Activated T-cell treated with anti-CD3 and anti-CD28 coated beads for 24 hours (primary cell): ENCODE measurements at places on chromosomes 6 and 20.

DNA sequence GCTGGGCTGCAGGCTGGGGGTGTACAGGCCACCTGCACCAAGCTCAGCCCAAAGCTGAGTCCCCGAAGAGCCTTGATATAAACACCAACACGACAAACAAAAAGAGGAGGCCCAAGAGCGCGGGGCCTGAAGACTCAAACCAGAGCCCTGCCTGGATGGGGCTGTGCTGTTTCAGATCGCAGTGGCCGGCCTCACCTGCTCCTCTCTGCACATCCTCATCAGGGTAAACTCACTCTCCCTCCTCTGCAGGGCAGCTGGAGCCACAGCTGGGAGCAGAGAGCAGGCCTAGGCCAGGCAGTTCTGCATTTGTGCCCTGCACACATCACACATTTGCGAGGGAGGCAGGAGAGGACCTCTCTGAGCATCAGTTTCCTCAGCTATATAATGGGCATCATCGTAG, 3.7 kb upstream of the RBM38 start:
- DNase-seq: no peak

DNA sequence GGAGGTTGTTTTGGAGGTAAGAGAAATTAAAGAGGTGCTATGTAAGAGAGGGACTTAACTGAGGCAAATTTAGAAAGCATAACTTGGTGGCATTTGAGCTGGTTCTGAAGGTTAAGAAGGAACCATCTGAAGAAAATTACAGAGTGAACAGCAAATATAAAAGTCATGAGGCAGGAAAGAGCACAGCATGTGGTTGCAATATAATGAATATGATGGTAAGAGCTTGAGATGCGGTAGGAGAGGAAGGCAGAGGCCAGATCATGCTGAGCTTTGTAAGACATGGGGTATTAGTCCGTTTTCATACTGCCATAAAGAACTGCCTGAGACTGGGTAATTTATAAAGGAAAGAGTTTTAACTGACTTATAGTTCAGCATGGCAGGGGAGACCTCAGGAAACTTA, 279.1 kb downstream of the UTRN start:
- no peak for DNase-seq

- DNase-seq: no peak
Observed at GRCh38 chr6:144036835-144037195, 28.8 kb upstream of the PLAGL1 start.

DNA sequence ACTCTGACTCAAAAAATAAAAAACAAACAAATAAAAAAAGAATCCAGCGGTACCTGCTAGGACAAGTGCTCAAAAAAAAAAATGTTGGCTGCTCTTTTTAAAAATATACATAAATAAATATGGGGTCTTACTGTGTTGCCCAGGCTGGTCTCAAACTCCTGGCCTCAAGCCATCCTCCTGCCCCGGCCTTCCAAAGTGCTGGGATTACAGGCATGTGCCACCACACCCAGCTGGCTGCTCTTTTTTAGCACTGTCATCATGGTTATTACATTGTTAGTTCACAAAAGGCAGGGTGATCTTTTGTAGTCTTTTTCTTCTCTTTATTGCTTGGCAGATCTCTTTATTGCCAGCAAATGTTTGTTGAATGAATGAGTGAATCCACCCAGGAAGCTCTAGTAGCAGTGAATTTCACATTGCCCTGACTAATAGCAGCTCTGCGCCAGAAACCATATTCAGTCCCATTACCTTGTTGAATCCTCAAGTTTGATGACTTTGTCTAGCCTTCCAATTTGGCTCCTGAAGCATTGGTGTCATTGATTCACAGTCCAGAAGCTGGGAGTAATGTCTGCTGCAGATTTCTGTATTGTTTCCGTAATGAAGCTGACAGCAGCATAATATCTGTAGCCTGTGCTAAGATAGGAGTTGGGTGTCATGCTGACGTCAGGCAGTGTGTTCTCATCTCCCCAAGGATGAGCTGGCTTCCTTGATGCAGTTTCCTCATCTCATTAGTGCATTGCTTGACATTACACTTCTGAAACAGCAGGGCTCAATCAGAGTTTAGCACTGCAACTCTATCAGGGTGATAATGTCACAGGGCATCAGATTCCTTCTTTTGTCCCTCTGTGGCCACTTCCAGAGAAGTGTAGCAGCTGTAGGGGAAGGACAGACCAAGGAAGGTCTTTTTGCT, 84.9 kb upstream of the TGM3 start:
- DNase-seq: no peak

- DNase-seq: no peak
Observed at GRCh38 chr6:118316796-118317384, 231.2 kb upstream of the PLN start.
